ENCODE measurements at places on chromosomes 11 and 22.

DNA sequence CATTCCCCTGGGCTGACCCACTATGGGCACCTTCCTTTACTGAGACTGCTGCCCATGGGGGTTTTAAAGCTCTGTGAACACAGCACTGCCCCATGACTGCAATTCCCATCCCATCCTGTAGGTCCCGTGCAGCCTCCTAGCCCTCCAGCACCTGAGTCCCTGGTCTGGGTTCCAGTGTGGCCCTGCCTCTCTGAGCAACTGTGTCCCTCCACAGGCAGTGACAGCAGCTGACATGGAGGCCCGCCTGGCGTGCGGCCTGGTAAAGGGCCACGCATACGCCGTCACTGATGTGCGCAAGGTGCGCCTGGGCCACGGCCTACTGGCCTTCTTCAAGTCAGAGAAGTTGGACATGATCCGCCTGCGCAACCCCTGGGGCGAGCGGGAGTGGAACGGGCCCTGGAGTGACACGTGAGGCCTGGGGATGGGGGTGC lies 12.6 kb downstream of the OMP start:
- DNase-seq = no peak

GRCh38 chr11:42901084-42901483 lies 410.7 kb upstream of the API5 start:
- DNase-seq = no peak

- no peak for DNase-seq
Measured at GRCh38 chr11:35856756-35857155, 87.1 kb upstream of the LDLRAD3 start.

- DNase-seq = no peak
Measured at GRCh38 chr11:64541131-64541530, 49.9 kb upstream of the SLC22A12 start.

DNA sequence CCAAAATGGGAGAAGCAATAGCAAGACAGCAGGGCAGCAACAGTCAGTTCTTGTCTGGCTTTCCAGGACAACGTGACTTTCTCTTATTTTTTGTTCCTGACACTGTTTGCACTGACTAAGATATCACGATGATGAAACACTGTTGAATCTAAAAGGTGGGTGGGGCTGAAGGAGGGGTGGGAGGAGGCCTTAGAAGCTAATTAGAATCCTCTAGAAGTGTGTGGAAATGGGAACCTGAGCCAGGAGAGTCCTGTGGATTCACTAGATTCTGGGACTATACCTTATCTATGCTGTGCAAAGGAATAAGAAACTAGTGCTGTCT lies 300.3 kb downstream of the ST3GAL4 start:
- DNase-seq = no peak

- DNase-seq = no peak
Measured at GRCh38 chr11:119594639-119595249, 134.3 kb downstream of the NECTIN1 start.

GRCh38 chr11:1233351-1234053 lies 10.6 kb downstream of the MUC5B start:
- no peak for DNase-seq

- no peak for DNase-seq
Measured at GRCh38 chr22:47193606-47194329, 431.3 kb downstream of the TBC1D22A start.

DNA sequence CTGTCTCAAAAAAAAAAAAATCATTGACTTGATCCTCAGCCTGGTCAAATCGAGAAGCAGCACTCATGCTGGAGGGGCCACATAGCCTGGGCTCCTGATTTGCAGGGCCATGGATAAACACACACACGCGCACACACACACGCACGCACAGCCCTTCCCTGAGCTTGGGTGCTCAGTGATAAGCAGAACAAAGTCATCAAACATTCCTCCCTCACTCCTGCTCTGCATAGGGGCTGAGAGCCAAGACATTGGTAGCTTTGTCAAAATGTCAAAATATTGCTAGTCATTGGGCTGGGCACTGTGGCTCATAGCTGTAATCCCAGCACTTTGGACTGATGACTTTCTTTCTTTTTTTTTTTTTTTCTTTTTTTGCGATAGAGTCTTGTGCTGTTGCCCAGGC lies 34.0 kb upstream of the A4GALT start:
- DNase-seq = no peak

DNA sequence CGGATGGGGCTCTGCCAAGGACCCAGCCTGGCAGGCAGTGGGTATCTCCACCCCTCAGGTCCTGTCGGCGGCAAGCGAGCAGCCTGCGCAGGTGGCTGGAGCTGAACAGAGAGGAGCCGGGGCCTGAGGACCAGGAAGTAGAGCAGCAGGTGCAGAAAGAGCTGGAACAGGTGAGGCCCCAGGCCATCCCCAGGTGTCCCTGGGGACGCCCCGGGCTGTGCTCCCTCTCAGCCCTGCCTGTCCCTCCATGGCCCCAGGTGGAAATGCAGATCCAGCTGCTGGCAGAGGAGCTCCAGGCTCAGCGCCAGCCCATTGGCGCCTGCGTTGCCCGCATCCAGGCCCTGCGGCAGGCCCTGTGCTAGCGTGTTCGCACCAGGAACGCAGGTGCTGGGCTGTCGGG lies 44.0 kb downstream of the PISD start:
- no peak for DNase-seq

DNA sequence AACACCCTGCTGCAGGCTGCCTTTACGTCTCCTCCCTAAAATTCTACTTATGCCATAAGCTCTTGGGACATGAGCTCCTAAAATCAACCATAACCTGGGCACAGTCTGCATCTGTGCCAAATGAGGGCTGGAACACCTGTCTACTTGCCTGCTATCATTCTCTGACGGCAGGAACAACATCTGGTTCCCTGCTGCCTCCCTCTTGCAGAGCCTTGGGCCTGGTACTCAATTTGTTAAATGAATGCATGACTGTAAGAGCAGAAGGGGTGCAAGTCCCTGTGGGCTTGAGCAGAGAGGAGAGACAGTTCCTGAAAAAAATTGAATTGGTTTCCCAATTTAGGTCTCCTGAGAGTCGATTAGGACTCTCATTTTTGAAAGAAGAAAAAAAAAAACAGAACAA lies 66.7 kb upstream of the CSNK2A3 start:
- DNase-seq = no peak

DNA sequence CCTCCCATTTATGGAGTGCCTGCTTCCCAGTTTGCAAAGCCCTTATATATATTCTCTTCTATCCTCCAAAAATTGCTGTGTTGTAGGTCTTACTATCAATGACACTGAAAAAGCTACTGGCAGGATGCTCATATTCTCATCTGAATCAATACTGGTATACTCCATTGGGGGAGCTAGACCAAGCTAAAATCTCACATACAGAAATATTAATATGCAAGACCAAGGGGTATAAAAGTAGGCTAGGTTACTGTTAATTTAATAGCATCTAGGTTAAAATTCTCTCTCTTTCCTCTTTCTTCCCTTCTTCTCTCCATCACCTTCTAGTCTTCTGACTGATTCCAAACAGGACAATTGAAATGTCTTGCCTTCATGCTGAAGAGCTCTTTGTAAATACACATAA lies 17.1 kb upstream of the BDNF start:
- peak; percentile 76 for DNase-seq

DNA sequence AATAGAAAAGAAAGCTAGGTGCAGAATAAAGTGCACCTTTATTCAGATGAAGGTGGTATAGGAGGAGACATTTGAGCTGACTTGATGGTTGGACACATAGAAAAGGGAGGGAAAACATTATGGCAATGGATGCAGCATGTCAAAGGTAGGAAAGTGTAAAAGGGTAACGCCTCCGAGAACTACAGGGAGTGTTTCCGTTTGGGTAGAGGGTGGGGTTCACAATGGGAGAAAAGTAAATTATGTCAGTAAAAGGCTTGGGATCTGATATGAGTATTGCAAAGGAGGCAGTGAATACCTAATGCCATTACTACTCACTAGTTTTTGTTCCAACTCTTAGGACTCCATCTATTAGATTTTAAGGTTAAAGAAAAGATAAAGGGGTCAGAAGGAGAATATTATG lies 59.5 kb downstream of the FAT3 start:
- no peak for DNase-seq

- no peak for DNase-seq
Measured at GRCh38 chr22:27331526-27332281, 469.9 kb downstream of the MN1 start.

DNA sequence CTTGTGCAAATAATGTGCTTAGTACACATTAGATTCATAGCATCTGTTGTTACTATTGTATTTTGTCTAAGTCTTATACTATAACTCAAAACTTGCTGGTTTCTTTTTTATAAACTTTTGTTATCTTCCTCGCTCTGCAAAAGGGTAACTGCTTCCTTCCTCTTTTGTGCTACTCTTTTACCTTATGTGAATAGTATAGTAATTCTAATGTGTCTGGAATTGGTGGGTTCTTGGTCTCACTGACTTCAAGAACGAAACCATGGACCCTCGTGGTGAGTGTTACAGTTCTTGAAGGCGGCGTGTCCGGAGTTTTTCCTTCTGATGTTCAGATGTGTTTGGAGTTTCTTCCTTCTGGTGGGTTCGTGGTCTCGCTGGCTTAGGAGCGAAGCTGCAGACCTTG lies 563.1 kb upstream of the LUZP2 start:
- no peak for DNase-seq

DNA sequence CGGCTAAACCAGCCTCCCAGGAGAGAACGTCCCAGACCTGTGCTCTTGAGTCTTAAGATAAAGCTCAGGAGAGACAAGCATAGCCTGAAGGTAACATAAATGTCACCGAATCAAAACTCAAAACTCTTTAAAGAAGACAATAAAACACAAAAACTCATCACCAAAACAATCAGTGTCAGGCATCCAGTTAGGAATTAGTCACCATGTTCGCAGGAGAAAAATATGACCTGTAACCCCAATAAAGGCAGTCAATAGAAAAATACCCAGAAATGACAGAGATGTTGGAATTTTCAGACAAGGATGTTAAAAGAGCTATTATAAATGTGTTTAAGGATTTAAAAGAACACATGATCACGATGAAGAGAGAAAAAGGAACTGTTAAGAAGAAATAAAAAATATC lies 352.4 kb downstream of the BRD1 start:
- no peak for DNase-seq

All from C1 segment of cervical spinal cord (tissue), 14 donors.